ENCODE measurements at places on chromosomes 13 and 19. TPM values are rescaled to one million over a fixed set of nuclear protein-coding genes. Genes with fewer than 3 reads are reported as not detected.

ZNF101 gene
- 7.0 TPM for total RNA-seq

SLC25A23 gene
- total RNA-seq: 46.7 TPM

RASA3 gene
- 23.7 TPM for total RNA-seq

GFY gene
- not detected for total RNA-seq

NKPD1 gene
- total RNA-seq: 1.2 TPM

C19orf53 gene
- 45.6 TPM for total RNA-seq

FGF22 gene
- total RNA-seq: not detected

SLC25A41 gene
- total RNA-seq: 0.41 TPM

PROZ gene
- total RNA-seq: not detected

CLDND2 gene
- total RNA-seq: not detected

NLRP4 gene
- total RNA-seq: not detected

- DNase-seq: peak; percentile 70
Measured at GRCh38 chr19:10565028-10565566, 713 bp downstream of the KRI1 start.

- DNase-seq: no peak
Measured at GRCh38 chr13:113358653-113359190, 5.2 kb downstream of the GRTP1 start.

DNA sequence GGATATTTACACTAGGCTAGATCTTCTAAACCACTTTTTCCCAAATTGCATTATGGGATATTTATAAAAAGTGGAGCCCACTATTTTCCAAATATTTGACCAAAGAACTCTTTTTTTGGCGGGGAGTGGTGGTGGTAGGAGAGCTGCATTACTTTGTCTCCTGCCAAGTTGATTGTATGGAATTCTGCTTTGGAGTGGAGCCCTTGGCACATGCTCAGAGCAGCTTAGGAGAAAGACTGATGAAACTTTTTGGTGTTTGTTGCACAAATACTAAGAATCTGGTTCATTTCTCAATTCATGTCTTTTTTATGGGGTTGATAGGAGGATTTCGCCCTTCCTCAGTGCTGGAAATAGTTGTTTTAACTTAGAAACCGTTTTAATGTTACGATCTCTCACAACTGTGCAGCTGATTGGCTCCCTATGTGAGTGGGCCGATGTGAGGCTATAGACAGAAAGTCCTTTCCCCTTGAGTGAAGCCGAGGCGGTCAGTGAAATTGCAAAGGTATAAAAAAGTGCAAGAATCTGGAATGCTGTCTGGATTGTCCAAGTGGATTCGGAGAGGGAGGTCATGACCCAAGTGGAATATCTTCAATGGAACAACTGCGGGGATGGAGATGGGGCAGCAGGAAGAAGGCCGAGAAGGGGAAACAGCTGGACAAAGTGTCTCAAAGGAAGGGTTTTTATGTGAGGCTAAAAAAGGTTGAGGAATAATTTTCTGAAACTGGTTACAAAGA lies 415.9 kb downstream of the FGF9 start:
- DNase-seq: peak; percentile 64

DNA sequence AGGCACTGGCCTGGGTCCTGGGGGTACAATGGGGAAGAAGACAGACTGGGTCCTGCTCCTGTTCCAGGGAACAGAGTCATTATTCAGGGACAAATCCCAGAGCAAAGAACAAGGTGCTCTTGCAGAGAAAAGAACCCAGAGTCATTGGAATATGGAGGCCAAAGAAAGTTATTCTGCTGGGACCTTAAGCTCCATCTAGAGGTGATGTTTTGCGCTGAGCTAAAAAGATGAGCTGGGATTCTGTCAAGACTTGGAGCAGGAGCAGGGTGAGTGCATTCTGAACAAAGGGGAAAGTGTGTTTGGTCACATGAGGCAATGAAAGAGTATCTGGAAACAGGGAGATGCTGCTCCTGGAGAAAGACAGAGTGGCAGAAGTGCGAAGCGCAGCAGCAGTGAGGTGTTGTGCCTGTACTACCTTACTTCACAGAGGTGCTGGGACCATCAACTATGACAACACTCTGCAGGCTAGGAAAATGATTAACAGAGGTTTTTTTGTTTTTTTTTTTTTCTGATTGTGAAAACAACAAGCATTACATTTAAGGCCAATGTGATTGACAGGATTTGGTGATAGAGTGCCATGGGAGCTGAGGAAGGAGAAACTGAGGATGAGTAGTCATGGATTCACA lies 95.3 kb upstream of the TNFSF11 start:
- DNase-seq: no peak

DNA sequence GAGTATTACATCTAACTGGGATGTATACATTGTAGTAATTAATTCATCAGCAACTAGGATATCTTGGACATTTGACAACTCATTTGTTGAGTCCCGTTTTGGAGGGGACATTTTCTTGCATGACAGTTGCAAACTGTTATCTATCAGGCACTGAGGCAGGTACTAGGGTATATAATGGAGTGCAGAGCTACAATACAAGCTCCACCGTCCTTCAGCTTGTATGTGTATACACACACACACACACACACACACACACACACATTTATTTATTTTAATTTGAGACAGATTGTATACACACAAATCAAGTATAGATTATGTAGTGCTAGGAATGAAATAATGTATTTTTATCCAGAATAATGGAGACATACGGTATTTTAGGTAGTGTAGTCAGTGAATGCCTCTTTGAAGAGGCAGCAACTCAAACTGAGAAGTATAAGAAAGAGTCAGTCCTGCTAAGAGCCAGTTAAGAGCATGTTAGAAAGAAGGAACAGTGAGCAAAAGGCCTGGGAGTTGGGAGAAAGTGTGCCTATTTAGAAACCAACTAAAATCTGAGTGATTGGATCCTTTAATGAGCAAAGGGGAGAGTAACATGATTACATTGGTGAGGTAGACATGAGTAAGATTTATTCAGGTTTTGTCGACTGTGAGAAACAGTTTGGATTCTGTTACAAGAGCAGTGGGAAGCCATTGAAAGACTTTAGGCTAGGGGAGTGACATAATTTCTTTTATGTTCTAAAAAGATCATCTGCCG lies 74.5 kb downstream of the NBEA start:
- DNase-seq: no peak

- no peak for DNase-seq
Measured at GRCh38 chr13:47929156-47929555, 71.9 kb downstream of the SUCLA2 start.

DNA sequence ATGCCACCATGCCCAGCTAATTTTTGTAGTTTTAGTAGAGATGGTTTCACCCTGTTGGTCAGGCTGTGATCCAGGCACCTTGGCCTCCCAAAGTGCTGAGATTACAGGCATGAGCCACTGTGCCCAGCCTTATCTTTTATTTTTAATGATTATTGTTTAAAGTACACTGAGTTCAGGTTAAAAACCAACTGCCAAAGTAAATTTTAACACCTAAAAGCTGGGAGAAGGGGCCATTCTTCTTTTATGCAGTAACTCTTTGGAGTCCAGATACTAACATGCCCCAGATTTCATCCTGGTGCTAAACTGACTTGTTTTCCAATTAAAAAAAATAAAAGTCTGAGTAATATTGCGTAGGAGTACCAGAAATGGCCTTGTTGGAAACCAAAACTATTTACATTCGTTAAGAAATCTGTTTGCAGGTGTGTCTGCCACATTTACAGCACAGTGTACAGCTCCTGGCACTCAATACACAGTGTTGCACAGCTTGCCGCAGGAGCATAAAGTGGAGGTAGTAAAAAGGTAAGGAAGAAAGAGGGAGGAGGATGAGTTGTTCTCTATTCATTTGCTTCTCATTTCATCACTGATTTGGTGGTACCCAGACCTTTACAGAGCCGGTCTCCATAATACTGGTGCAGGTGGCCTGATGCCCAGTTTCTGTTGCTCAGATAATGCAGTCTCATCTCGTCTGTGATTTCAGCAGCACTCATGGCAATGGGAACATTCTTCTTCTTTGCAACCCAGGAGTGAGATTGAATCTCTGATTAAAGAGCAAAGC lies 108.9 kb downstream of the PCCA start:
- DNase-seq: no peak

- DNase-seq: no peak
Measured at GRCh38 chr13:32857077-32857476, 159.1 kb upstream of the KL start.

GRCh38 chr13:26225896-26226617 lies 3.9 kb upstream of the RNF6 start:
- DNase-seq: peak; percentile 93

GRCh38 chr19:4870025-4870700 lies 2.7 kb upstream of the PLIN3 start:
- no peak for DNase-seq

GRCh38 chr13:51827254-51827653 lies 17.7 kb downstream of the TMEM272 start:
- no peak for DNase-seq

- DNase-seq: peak; percentile 49
Measured at GRCh38 chr13:85828094-85828684, 29.0 kb upstream of the SLITRK6 start.

DNA sequence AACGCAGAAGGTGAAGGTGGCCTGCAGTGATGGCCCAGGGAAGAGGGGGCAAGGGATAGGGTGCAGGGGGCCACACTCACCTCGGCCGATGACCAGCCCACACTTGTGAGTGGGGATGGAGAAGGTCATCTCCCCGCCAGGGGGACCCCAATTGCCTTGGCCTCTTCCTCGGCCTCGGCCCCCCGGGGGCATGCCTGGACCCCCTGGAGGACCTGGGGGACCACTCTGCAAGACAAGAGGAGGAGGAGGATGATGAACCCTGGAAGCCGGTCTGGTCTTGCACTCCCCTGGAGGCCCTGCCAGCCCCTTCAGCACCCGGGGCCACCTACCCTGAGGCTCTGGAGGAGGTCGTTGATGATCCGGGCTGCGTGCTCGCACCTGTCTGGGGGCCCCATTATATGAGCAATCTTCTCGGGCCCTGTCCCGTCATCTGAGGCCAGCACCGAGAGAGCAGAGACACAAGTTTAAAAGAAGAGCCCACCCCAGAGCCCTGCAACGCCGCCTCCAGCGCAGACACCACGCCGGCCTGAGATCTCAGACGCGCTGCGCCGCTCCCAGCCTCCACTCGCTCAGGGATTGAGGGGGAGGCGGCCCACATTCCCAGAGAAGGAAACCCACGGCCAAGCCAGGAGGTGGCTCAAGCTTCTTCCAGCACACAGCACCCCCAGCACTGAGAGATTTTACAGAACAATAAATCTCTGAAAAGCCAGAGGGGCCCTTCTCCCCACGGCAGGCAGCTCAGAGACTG lies 7.8 kb downstream of the KHSRP start:
- no peak for DNase-seq

DNA sequence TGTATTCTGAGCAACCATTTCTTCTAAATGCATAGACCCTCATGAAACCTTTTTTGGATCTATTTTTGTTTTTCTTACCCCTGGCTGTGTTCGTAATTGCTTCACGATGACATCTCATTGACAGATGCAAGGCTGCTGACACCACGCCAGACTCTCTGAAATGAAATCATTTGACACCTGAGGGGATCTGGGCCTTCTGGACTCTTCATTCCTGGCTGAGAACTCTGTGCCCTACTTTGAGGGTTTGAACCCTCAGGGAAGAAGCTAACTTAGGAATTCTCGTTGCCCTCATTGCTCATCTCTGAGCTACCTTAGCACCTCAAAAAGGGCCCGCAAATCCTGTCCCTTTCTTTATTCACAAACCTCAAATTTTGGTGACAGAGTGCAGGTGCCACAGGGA lies 40.5 kb upstream of the NBEA start:
- no peak for DNase-seq

DNA sequence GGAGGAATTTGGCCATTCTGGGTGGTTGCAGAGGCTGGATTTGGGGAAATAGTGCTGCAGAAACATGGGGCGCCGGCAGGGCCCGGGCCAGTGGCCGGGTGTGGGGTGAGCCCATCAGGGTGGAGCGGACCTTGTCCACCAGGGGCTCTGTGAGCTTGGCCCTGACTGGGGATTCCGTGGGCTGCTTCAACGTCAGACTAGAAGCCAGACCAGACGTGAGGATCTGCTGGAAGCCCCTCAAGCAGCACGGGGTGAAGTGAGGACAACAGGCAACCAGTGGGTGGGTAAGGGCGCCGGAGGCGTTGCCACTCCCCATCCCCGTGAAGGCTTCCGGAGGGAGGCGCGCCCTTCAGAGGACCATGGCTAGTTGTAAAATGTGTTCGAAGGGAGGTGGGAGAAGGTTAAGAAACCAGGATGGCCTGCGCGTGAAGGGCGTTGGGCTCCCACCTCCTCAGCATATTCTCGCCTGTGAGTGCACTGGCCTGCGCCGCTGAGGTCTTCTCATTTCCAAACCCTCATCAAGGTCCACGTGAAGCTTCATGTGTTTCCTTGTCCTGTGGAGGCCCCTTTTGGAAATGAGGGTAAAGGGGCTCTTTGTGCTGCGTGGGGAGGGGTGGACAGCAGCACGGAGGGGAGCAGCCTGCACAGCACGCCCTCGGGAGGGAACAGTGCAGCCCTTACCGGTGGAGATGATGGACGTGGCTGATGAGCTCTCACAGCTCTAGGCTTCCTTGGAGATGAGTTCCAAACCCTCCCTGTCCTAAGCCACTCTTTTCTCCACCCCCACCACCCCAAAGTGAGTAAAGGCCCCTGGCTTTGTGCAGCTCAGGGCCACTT lies 8.3 kb downstream of the TEX29 start:
- DNase-seq: no peak

GRCh38 chr13:40931719-40932118 lies 87.4 kb downstream of the ELF1 start:
- DNase-seq: no peak

GRCh38 chr19:1074544-1075283 lies 7.7 kb downstream of the ARHGAP45 start:
- DNase-seq: peak; percentile 20

- peak; percentile 65 for DNase-seq
Measured at GRCh38 chr13:30388406-30389283, 33.6 kb upstream of the UBE2L5 start.

DNA sequence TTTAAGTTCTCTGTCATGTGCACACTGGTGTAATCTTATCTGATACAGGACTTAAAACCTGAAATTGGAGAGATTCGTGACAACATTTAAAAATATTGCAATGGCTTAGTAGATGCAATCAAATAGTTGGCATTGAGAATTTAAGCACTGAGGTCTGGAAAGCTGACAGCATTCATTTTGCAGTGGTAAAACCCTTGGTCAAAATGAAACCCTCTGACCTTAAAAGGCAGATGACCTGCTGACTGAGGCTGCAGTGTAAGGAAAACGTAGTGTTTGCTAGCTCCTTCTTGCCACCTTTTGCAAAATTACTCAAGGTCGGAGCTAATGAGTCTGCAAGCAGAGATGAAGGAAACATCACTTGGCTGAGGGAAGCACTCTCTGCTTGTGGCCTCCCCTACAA lies 150.6 kb downstream of the KCTD12 start:
- DNase-seq: no peak

DNA sequence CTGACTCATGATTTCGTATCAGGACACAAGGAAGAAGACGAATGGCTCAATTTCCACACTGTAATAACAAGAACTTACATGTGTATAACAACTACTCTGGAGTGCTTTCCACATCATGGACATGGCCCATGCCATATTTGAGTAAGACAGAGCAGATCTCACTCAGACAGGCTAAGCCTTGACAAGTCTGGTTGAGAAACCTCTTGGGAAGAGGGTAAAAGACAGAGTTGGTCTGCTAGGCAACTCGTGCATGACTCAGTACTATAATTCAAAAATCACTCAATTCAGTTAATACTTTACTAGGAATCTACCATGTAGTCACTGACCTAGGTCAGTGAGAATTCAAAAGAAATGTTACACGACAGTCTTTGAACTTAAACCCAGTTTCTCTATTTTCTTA lies 5.7 kb upstream of the THSD1 start:
- no peak for DNase-seq

- DNase-seq: peak; percentile 90
Measured at GRCh38 chr13:73708393-73708985, 425.7 kb downstream of the KLF12 start.
